ENCODE measurements at places on chromosomes 1 and 21.

DNA sequence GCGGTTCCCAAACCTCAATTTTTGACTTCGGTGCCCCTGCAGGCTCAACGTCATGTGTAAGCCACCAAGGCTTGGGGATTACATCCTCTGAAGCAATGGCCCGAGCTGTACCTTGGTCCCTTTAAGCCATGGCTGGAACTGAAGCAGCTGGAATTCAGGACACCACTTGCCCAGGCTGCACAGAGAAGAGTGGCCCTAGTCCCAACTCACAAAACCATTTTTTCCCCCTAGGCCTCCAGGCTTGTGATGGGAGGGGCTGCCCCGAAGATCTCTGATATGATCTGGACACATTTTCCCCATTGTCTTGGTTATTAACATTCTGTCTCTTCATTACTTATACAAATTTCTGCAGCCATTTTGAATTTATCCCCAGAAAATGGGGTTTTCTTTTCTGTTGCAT is 233.3 kb upstream of the ADGRL4 start:
- DNase-seq: no peak

- no peak for DNase-seq
These were observed 2.0 kb downstream of the POLR3C start for GRCh38 chr1:145826030-145826429.

GRCh38 chr1:202189001-202189790 is 4.4 kb upstream of the LGR6 start:
- peak; percentile 24 for DNase-seq

GRCh38 chr1:47931395-47931794 is 65.8 kb downstream of the TRABD2B start:
- DNase-seq: no peak

- DNase-seq: no peak
These were observed at the start of gene S100A7A for GRCh38 chr1:153415850-153416570. S100A7A (plus strand) TSS chr1:153416520; CDS start chr1:153418083, 1,563 bp downstream.

- no peak for DNase-seq
These were observed 67.1 kb downstream of the BCAR3 start for GRCh38 chr1:93614541-93614940.

- no peak for DNase-seq
These were observed 6.6 kb upstream of the PRRX1 start for GRCh38 chr1:170657275-170657853.

GRCh38 chr1:89633248-89633799 is 404 bp downstream of the LRRC8C start:
- DNase-seq: peak; percentile 70

DNA sequence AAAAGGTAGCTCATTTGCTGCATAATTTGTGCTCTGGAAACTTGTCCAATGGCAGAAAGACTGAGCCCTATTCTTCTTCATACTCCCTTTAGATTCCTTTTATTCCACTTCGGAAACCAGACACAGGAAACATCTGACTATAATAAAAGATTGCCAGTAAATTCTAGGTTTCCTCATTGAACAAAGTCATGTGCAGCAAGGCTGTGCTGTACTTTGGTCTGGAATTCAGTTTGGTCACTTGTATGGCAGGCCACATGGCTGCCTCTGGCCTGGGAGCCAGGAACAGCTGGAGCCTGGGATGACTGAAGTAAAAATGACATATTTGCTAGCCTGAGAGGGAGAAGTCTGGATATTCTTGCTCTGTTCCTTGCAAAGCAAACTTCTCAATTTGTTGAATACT is 79.6 kb downstream of the ST3GAL3 start:
- DNase-seq: no peak
